ENCODE measurements at places on chromosomes 6 and 20. TPM values are rescaled to one million over a fixed set of nuclear protein-coding genes. Genes with fewer than 3 reads are reported as not detected.

DNA sequence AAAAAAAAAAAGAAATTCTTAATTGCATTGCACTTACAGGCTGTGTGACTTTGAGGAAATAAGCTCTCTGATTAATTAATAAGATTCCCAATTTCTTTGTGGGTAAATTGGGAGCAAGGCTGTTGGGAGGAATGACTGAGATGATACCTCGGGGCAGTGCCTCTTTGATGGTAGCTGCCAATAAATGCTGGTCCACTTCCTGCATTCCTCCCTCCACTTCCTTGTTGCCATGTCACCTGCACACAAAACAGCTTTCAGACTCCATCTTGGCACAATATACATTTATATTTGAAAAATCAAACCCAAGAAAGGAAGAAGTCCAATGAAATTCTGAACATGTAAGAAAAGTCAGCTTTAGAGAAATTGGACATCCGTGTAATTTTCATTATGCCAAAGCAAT is 45.1 kb downstream of the MTHFD1L start:
- DNase-seq: no peak
- no peak overlapping the region for H3K27ac ChIP-seq
- no peaks in the 10 kb centered on the region for H3K27me3 ChIP-seq

GRCh38 chr20:3010985-3011723 is 32.3 kb upstream of the GNRH2 start:
- no peaks in the 10 kb centered on the region for H3K4me1 ChIP-seq
- H3K4me3 ChIP-seq: no peak overlapping the region
- H3K27me3 ChIP-seq: no peaks in the 10 kb centered on the region
- DNase-seq: no peak
- H3K27ac ChIP-seq: no peak overlapping the region

DNA sequence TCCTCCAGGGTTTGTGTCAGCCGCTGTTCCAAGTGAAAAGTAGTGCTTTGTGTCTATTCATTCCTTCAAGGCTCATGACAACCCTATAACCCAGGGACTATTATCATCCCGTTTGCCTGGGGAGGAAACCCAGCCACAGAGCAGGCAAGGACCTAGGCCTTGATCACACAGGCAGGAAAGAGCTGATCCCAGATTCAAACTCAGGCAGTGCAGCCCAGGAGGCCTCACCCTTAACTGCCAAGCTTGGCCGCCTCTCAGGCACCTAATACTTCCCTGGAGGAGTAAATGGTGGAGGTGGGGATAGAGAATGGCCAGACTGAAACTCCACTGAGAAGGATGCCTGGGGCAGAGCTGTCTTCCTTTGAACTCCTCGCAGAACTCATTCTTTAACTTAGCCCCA is 215.1 kb upstream of the QKI start:
- no peak for DNase-seq
- H3K27me3 ChIP-seq: no peaks in the 10 kb centered on the region
- H3K27ac ChIP-seq: no peak overlapping the region

GRCh38 chr6:104887350-104887749 is 27.6 kb upstream of the HACE1 start:
- no peak overlapping the region for H3K27ac ChIP-seq
- peaks cover 9% of the 10 kb centered on the region for H3K27me3 ChIP-seq
- no peaks in the 10 kb centered on the region for H3K4me1 ChIP-seq
- no peaks in the 10 kb centered on the region for H3K36me3 ChIP-seq
- no peak overlapping the region for H3K4me3 ChIP-seq

DNA sequence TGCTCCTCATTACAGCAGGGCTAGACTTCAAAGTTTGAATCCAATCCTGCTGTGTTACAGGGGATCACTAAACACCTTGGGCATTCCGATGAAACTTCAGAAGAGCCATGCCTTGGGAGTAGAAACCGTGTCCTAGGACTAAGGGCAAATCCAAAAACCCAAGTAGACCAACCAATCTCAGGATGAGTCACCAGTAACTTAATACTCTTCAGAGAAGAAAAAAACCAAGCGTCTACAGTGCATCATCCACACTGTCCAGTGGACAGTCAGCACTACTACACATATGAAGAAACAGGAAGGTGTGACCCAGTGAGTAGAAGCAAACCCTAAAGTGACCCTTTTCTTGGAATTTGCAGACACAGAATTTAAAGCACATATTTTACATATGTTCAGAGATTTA is 39.5 kb upstream of the VAPB start:
- no peaks in the 10 kb centered on the region for H3K27me3 ChIP-seq
- no peak overlapping the region for H3K27ac ChIP-seq
- no peaks in the 10 kb centered on the region for H3K4me1 ChIP-seq

GRCh38 chr6:30799210-30799609 is 54.9 kb upstream of the IER3 start:
- H3K27me3 ChIP-seq: no peaks in the 10 kb centered on the region
- H3K4me3 ChIP-seq: no peak overlapping the region
- H3K36me3 ChIP-seq: no peaks in the 10 kb centered on the region
- no peaks in the 10 kb centered on the region for H3K4me1 ChIP-seq

GRCh38 chr6:70080443-70081070 is 214.2 kb downstream of the COL19A1 start:
- no peak for DNase-seq
- H3K27ac ChIP-seq: no peak overlapping the region
- no peaks in the 10 kb centered on the region for H3K27me3 ChIP-seq
- H3K4me1 ChIP-seq: no peaks in the 10 kb centered on the region

DNA sequence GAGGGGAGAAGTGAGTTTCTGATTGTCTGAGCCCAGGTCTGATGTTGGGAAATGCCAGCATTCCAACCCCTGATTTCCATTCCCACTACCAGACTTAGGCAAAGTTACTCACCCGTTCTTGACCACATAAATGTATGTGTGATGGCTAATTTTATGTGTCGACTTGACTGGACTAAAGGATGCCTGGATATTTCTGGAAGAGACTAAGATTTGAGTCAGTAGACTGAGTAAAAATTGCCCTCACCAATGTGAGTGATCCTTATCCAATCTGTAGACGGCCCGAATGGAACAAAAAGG is 95.8 kb upstream of the TAB2 start:
- H3K4me1 ChIP-seq: peaks cover 6% of the 10 kb centered on the region
- H3K27ac ChIP-seq: no peak overlapping the region
- no peaks in the 10 kb centered on the region for H3K36me3 ChIP-seq
- no peaks in the 10 kb centered on the region for H3K27me3 ChIP-seq

GRCh38 chr6:37821446-37821845 is 1.9 kb downstream of the ZFAND3 start:
- H3K4me1 ChIP-seq: peaks cover 21% of the 10 kb centered on the region
- H3K27me3 ChIP-seq: no peaks in the 10 kb centered on the region
- no peak overlapping the region for H3K4me3 ChIP-seq
- DNase-seq: peak; percentile 60
- peak overlapping the region; percentile 93 for H3K27ac ChIP-seq

GRCh38 chr6:27872642-27873020 is 39.6 kb downstream of the OR2B2 start:
- H3K4me3 ChIP-seq: peak overlapping the region; percentile 67
- no peaks in the 10 kb centered on the region for H3K36me3 ChIP-seq
- peaks cover 5% of the 10 kb centered on the region for H3K4me1 ChIP-seq
- no peaks in the 10 kb centered on the region for H3K27me3 ChIP-seq

GRCh38 chr6:72702421-72702820 is 80.6 kb downstream of the KCNQ5 start:
- no peaks in the 10 kb centered on the region for H3K36me3 ChIP-seq
- DNase-seq: no peak
- no peaks in the 10 kb centered on the region for H3K4me1 ChIP-seq
- no peak overlapping the region for H3K27ac ChIP-seq
- no peaks in the 10 kb centered on the region for H3K27me3 ChIP-seq

DNA sequence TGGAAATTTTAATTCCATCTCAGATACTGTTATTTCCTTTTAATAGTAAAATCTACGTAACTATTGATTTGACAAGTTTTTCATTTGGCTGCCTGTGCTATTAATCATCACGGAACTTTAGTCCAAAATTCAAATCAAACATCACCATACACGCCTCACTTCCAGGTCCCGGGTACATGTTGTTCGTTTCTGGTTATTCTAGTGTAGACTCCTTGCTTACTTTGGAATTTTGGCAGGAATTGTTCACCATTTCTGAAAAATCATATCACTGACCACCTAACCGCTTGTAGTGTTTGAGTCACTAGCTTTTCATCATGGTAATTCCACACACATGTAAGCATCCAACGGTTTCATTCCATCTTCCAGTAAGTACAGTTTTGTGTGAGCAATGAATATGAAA is 98.0 kb upstream of the NHSL1 start:
- peaks cover 12% of the 10 kb centered on the region for H3K4me1 ChIP-seq
- no peak overlapping the region for H3K27ac ChIP-seq
- no peaks in the 10 kb centered on the region for H3K36me3 ChIP-seq
- no peak overlapping the region for H3K4me3 ChIP-seq
- H3K27me3 ChIP-seq: no peaks in the 10 kb centered on the region

DNA sequence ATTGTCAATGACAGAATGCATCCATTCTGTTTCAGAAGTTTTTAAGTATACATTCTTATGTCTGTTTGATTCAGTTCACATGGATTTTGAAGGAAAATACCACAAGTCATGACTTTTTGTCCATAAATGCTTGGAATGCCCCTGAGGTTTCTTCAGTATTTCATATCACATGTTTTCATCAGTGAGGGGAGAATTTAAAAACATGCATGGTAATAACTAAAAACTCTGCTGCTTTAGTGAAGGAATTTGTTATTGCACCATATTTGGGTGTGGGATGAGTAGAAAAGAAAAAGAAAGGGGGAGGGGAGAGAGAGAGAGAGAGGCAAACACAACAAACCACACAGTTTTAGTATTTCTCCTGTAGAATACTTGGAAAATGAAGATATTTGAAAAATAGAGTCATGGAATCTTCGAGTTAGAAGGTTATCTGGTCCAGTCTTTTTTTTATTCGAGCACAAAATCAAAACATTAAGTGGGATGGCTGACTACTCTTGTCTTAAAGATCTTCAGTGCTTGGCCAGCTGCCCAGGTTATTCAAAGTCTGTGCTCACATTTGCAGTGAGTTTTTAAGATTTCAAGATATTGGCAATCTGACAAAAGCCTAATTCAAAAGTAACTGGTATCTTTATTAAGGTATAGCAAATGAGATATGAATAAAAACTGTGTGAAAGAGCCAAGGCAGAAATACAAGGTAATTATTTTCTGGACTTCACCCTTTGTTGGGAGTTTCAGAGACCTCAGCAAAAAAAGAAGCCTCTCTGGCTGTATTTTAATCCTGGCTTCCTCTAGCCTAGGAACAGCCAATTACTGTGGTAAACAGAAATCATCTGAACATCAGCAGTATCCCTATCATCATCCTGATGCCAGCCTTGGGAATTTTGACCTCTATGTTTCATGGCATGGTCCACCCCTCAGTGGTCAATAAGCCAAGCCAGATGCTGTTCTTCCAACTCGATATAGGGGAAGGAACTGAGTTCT is 687.9 kb upstream of the CITED2 start:
- H3K4me1 ChIP-seq: peaks cover 14% of the 10 kb centered on the region
- H3K36me3 ChIP-seq: no peaks in the 10 kb centered on the region
- no peak overlapping the region for H3K4me3 ChIP-seq
- no peaks in the 10 kb centered on the region for H3K27me3 ChIP-seq

GRCh38 chr20:227439-228105 is 514 bp downstream of the DEFB129 start:
- H3K27ac ChIP-seq: no peak overlapping the region
- no peak for DNase-seq
- H3K27me3 ChIP-seq: peaks cover 3% of the 10 kb centered on the region

DNA sequence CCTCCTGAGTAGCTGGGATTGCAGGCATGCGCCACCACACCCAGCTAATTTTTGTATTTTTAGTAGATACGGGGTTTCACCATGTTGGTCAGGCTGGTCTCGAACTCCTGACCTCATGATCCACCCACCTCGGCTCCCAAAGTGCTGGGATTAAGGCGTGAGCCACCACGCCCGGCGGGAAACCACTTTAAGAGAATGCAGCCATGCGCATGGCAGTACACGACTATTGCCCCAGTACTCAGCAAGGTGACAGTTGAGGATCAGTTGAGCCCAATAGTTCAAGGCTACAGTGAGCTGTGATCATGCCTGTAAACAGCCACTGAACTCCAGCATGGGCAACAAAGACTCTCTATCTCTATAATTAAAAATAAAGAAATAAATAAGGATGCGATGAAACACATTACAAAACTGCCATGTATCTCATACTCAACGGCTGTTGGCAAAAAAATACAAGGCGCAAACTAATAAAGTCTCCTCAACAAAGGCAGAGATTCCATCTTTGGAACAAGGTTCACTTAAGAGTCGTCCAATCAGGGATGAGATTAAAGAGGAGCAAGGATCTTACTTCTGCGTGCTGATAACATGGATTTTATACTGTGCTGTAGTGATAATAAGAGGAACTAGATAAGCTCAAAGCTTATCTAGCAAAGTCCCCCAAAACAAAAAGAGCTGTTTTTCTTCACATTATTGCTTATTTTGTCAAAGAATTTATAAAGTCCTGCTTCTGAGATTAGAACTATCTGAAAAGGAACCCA is 51.1 kb downstream of the STAU1 start:
- no peak overlapping the region for H3K27ac ChIP-seq
- DNase-seq: no peak
- H3K36me3 ChIP-seq: peaks cover 22% of the 10 kb centered on the region

DNA sequence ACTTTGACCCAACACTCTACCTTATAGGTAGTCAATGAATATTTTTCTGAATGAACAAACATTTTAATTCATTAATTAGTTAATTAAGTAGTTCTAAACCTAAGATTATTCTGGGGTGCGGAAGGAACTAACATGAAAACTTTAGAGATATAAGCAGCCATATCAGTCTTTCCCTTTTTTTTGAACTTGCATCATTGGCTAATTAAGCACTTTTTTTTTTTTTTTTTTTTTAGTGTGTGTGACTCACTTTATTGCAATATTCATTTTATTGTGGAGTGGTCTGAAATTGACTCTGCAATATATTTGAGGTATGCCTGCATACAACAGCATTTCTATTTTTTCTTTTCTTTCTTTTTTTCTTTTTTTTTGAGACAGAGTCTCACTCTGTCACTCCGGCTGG is 21.8 kb upstream of the AMD1 start:
- H3K36me3 ChIP-seq: no peaks in the 10 kb centered on the region
- no peaks in the 10 kb centered on the region for H3K27me3 ChIP-seq
- H3K27ac ChIP-seq: no peak overlapping the region
- no peak for DNase-seq
- peaks cover 4% of the 10 kb centered on the region for H3K4me1 ChIP-seq

Gene COL11A2
- 5.3 TPM for polyA plus RNA-seq

Gene MACROD2
- 5.4 TPM for polyA plus RNA-seq

Gene RWDD2A
- polyA plus RNA-seq: 5.2 TPM

Gene TBX18
- polyA plus RNA-seq: 0.43 TPM

Gene SLC22A16
- 0.25 TPM for polyA plus RNA-seq

Gene MUCL3
- polyA plus RNA-seq: 0.04 TPM
